ENCODE measurements at places on chromosomes 5 and 9. TPM values are rescaled to one million over a fixed set of nuclear protein-coding genes. Genes with fewer than 3 reads are reported as not detected.

- H3K27me3 ChIP-seq = no peaks in the 10 kb centered on the region
- H3K36me3 ChIP-seq = no peaks in the 10 kb centered on the region
Measured at GRCh38 chr9:69013382-69013727, 558 bp downstream of the PRKACG start.

DNA sequence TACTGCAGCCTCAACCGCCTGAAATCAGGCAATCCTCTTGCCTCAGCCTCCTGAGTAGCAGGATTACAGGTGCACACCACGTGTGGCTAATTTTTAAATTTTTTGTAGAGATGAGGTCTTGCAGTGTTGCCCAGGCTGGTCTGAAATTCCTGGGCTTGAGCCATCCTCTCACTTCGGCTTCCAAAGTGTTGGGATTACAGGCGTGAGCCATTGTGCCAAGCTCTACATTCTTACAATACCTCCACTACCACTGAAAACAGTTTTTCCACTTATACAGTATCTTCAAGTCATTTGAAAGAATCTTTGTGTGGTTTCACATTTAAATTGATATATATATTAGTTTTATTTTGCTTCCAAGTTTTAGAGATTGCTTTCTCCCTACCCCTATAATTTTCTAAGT lies 42.6 kb downstream of the LARP1 start:
- peaks cover 47% of the 10 kb centered on the region for H3K36me3 ChIP-seq
- DNase-seq = no peak
- no peak overlapping the region for H3K4me3 ChIP-seq
- no peak overlapping the region for H3K27ac ChIP-seq

KIF24 gene
- total RNA-seq = 0.43 TPM

EGFL7 gene
- total RNA-seq = 114 TPM

NEUROG1 gene
- total RNA-seq = not detected

DNA sequence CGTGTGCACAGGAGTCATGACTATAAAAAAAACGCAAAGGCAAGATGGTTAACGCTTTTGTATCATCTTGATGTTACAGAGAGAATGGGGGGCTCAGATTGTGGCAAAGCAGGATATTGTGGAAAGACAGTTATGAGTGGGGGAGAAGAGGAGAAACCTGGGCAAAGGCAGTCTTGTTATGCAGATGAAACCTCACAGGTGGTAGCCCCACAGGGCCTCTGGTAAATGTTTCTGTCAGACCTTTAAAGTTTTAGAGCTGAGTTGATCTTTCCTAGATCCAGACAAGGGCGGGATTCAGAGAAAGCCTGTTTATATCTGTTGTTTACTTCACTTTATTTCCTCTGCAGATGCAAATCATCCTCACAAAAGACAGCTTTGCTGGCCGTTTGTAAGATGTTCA lies 55.2 kb downstream of the C9orf85 start:
- no peaks in the 10 kb centered on the region for H3K4me1 ChIP-seq
- H3K4me3 ChIP-seq = no peak overlapping the region
- no peak overlapping the region for H3K27ac ChIP-seq
- peaks cover 6% of the 10 kb centered on the region for H3K36me3 ChIP-seq

- H3K4me1 ChIP-seq = no peaks in the 10 kb centered on the region
- H3K36me3 ChIP-seq = no peaks in the 10 kb centered on the region
- no peak overlapping the region for H3K4me3 ChIP-seq
- H3K27ac ChIP-seq = no peak overlapping the region
- DNase-seq = no peak
- no peaks in the 10 kb centered on the region for H3K27me3 ChIP-seq
Measured at GRCh38 chr9:97747201-97747965, 50.2 kb upstream of the XPA start.

DNA sequence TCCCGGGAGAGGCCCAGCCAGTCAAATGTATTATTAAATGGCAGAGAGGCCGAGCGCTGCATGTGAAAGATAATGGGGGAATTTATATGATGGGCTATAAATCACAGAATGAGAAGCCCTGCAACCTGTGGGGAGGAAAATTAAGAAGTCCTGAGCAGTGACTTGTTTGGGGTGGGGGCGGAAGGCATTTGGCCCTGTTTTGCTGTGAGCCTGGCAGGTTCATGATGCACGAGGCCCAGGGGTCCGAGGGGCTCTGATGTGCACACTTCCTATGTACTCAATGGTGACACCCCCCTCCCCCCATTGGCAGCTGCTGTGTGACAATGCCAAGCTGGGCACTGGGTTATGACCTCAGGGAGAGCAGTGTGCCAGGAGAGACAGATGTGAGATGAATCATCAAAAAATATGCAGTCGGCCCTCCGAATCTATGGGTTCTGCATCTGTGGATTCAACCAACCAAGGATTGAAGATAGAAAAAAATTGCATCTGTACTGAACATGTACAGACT lies 13.7 kb upstream of the DAB2IP start:
- H3K4me3 ChIP-seq = no peak overlapping the region
- no peaks in the 10 kb centered on the region for H3K27me3 ChIP-seq
- H3K4me1 ChIP-seq = no peaks in the 10 kb centered on the region

TMEM38B gene
- total RNA-seq = 38.1 TPM

IL3 gene
- not detected for total RNA-seq

MLANA gene
- total RNA-seq = not detected

GRCh38 chr9:121289772-121290370 lies 21.9 kb downstream of the GSN start:
- H3K4me3 ChIP-seq = no peak overlapping the region
- no peak for DNase-seq
- H3K27ac ChIP-seq = peak overlapping the region; percentile 97
- peaks cover 96% of the 10 kb centered on the region for H3K4me1 ChIP-seq

- no peaks in the 10 kb centered on the region for H3K27me3 ChIP-seq
- peaks cover 13% of the 10 kb centered on the region for H3K4me1 ChIP-seq
- DNase-seq = peak; percentile 36
Measured at GRCh38 chr5:172494630-172495505, 40.5 kb upstream of the SH3PXD2B start.

SPATA31A3 gene
- not detected for total RNA-seq

DNA sequence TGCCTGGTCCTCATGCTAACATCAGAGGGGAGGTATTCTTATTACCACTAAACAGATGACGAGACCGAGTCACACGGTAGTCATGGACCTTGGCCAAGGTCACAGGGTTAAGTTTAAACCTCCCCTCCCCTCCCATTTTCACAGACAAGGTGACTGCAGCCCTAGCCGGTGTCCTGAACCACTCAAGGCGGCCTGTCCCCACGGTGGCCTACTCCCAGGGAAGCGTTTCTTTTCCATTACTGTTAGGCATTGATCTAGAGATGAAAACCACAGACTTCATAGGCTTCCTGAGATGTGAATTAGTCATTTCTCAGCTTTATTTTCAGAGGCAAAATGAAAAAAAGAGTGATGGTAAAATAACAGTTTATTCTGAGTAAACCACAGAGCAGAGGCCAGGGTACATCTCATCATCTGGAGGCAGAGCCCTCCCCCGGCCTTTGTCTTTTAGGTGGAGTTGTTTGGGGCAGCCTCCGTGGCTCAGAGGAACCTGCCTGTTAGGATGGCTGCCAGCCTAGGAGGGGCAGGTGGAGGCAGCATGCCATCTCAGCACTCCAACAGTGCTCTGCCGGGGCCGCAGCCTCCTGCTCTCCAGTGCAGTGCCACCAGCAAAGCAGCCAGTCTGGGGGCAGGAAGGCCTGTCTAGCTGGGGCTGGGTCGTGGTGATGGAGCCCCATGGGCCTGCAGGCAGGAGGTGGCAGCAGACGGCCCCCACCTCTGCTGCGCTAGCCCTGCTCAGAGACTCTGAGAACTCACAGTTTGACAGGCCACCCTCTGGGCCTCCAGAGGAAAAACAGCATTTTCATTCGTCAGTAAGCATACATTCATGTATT lies 71.2 kb downstream of the RAPGEF1 start:
- peak overlapping the region; percentile 79 for H3K27ac ChIP-seq

GARIN3 gene
- not detected for total RNA-seq

GRCh38 chr5:1832511-1833250 lies 31.5 kb downstream of the NDUFS6 start:
- H3K4me1 ChIP-seq = no peaks in the 10 kb centered on the region
- DNase-seq = no peak
- no peak overlapping the region for H3K4me3 ChIP-seq
- peaks cover 6% of the 10 kb centered on the region for H3K36me3 ChIP-seq

LCN12 gene
- 11.3 TPM for total RNA-seq

DNA sequence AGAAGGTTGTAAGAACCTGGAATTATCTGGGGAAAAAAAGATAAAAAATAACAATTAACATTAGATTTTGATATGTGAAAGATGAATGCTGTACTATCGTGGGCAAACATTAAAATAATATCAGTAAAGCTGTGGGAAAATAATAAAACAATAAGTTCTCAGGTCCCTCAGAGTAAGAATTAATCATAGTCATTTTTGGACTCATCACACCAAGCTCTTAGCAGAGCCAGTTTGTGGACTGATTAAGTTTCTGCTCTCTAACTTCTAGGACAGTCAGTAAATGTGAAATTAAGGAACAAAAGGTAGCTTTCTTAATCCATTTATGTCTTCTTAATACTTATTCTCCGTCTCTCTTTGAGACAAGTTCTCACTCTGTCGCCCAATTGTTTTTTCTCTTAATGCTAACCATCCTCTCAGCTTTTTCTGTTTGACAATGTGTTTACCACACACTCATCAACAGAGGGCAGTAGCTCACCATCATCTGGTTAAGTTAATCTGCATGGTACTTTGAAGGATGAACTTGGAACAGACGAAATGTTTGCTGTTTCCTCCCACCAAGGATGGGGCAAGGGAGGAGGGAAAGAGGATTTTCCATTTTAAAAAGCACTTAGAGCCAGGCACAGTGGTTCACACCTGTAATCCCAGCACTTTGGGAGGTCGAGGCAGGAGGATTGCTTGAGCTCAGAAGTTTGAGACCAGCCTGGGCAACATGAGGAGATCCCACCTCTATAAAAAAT lies 5.3 kb upstream of the ACO1 start:
- H3K4me3 ChIP-seq = no peak overlapping the region
- no peaks in the 10 kb centered on the region for H3K36me3 ChIP-seq
- no peaks in the 10 kb centered on the region for H3K27me3 ChIP-seq
- peaks cover 17% of the 10 kb centered on the region for H3K4me1 ChIP-seq
- DNase-seq = no peak

DNA sequence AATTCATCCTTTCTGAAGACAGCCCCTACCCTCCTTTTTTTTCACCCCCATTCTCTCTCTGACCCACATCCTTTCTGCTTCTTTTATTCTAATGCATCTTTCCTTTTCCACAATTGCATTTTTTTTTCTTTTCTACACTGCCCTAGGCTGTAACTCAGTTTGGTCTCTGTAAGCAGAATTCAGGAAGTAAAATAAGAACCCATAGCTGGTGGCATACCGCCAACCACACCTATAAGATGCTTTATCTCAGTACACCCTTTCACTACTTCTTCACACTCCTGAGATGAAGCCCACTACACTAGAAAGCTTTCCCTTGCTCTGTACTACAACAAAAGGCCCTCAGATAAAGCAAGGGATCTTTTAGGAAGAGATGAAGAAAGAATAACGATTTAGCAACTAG lies 16.1 kb upstream of the TSSK1B start:
- DNase-seq = no peak
- no peak overlapping the region for H3K27ac ChIP-seq
- no peaks in the 10 kb centered on the region for H3K27me3 ChIP-seq
- H3K4me1 ChIP-seq = no peaks in the 10 kb centered on the region

DNA sequence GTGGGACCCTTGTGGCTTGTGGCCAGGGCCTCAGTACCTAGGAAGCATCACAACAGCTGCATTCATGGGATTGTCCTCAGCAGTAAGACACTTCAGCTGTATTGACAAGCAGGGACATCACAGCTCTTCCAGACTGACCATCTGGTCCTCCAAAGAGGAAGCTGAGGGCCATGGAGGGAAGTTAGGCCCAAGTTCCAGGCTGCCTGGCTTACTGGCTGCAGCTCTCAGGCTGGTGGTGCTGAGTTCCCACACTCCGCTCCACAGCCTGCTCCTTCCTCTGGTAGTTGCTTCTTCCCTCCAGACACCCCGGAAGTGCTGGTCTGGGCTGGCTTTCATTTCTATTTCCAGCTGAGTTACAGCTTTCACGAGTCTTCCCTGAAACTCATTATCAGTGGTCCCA lies 5.7 kb upstream of the STING1 start:
- H3K4me3 ChIP-seq = no peak overlapping the region
- no peaks in the 10 kb centered on the region for H3K36me3 ChIP-seq
- no peak for DNase-seq
- peaks cover 22% of the 10 kb centered on the region for H3K4me1 ChIP-seq
- peak overlapping the region; percentile 15 for H3K27ac ChIP-seq
- H3K27me3 ChIP-seq = no peaks in the 10 kb centered on the region

GRCh38 chr9:88772575-88772974 lies 218.7 kb upstream of the S1PR3 start:
- H3K27ac ChIP-seq = no peak overlapping the region
- no peaks in the 10 kb centered on the region for H3K36me3 ChIP-seq
- no peaks in the 10 kb centered on the region for H3K27me3 ChIP-seq
- H3K4me1 ChIP-seq = no peaks in the 10 kb centered on the region

- no peaks in the 10 kb centered on the region for H3K36me3 ChIP-seq
- H3K27me3 ChIP-seq = no peaks in the 10 kb centered on the region
- no peak overlapping the region for H3K4me3 ChIP-seq
- H3K27ac ChIP-seq = no peak overlapping the region
Measured at GRCh38 chr5:153824909-153825308, 213.8 kb downstream of the FAM114A2 start.

GRCh38 chr5:154892369-154892771 lies 33.9 kb downstream of the CNOT8 start:
- no peaks in the 10 kb centered on the region for H3K27me3 ChIP-seq
- H3K27ac ChIP-seq = no peak overlapping the region
- H3K4me1 ChIP-seq = no peaks in the 10 kb centered on the region
- no peak for DNase-seq
- H3K4me3 ChIP-seq = no peak overlapping the region

DNA sequence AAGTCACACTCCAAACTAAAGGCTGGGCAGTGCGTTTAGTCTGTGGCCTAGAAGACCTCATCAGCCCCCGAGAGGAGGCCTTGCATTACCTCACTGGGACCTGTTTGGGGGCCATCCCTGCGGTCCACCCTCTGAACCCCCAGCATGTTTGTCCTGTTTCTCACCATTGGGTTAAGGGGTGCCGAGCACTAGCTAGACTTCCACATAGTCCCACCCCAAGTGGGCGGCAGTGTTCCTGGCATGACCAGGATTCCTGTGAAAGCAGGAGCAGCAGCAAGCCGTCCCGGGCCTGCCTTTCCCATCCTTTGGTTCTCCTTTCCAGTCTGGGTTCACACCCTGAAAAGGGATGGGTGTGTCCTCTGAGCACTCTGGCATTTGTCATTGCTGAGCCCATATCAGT lies 26.6 kb upstream of the SAP30L start:
- DNase-seq = no peak
- H3K4me1 ChIP-seq = no peaks in the 10 kb centered on the region
- no peak overlapping the region for H3K4me3 ChIP-seq

INSL6 gene
- not detected for total RNA-seq

PLAC8L1 gene
- total RNA-seq = not detected

DNA sequence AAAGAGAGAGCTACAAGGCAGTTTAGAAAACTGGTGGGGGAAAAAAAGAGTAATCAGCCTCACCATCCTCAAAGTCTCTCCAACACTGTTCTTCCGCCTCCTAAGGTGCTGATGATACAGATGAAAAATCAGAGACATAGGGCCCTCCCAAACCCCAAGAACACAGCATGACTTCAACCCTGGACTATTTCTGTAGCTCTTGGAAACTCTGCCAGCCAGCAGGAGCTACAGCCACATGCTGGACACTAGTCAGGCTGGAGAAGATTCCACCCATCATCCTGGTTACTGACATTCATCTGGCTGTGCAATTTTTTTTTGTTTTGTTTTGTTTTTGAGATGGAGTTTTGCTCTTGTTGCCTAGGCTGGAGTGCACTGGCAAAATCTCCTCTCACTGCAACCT lies 42.4 kb downstream of the OXCT1 start:
- no peak for DNase-seq
- H3K4me1 ChIP-seq = no peaks in the 10 kb centered on the region
- H3K4me3 ChIP-seq = no peak overlapping the region
- no peaks in the 10 kb centered on the region for H3K27me3 ChIP-seq

C9orf40 gene
- total RNA-seq = 1.7 TPM

ACOT12 gene
- total RNA-seq = not detected

C9orf152 gene
- total RNA-seq = not detected

All from right atrium auricular region (tissue), 2 donors.